ENCODE measurements at places on chromosomes 11 and 22.

DNA sequence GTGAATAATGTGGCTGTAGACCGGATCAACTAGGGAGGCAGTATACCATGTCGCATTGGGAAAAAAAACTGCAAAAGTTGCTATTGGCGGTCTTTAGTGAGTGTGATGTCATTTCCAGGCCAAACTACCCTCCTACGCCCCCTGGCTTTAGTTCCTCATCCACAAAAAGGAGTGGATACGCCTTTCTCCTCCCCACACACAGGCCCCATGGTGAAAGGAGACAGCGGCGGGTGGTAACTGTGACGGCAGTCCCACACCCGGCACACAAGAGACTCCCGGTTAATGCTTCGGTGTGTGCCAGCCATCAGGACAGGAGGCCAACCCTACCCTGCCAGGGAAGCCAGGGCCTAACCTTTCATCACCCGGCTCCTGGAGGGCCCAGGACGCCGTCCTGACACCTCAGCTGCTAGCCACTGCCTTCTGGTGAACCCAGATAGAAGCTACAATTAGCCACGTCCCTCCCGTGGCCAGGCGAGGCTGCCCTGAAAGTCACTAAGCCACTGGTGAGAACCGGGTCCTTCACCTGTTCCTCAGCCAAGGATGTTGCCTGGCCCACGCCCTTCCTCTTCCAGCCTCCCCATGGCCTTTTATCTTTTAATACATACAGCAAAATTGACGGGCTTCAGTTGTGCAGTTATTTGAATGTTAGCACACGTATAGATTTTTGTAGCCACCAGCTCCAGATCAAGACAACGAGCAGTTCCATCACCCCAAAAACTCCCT, 10.8 kb downstream of the TP53I11 start:
- no peak for DNase-seq

DNA sequence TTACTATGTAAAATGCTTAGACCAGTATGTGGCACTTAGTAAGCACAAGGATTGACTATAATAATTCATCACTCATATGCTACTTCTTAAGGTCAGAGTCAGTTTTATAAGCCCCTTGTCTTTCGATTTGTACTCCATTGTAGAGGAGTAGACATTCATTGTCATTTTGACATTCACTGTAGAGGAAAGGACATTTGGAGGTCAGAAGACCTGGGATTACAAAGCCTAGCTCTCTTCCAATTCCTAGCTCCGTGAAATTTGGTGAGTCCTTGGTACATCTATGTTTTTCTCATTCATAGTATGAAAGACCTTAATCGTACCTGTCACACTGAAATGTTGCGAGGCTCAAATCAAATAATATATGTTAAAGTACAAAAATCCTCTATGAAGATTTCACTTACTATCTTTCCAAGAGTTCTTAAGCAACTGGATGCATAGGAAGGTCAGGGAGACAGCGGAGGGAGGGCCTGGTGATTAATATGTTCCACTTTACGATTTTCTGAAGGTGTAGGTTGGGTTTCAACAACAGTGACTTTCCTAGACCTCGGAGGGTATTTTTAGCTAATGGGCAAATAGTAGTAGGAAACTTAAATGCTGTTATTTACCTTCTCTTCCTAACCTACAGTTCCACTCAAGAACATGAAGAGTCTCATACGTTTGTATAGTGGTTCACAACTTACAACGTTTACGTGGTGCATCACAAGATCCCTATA, 1.4 kb upstream of the EMSY start:
- no peak for DNase-seq

DNA sequence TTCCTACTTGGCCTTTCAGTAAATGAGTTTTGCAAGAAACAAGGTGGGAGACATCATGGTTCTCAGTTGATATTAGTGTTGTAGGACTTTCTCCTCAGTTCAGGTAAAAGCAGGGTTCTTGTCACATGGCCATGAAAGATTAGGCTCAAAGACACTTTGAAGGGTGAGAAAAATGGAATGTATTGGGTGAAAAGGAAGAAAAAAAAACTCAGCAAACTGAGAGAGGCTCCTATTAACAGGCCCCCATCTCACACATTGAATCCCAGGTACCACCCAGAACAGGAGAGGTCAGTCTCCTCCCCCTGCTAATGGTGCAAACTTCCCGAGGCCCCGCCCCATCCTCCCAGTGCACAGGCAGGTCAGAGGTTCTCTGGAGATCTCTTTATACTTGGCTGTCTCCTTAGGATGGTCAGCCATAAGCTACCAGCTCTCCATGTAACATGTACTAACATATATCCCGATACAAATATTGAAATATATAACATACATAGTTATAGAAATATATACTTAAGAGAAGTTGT, 62.2 kb downstream of the MICAL2 start:
- no peak for DNase-seq

DNA sequence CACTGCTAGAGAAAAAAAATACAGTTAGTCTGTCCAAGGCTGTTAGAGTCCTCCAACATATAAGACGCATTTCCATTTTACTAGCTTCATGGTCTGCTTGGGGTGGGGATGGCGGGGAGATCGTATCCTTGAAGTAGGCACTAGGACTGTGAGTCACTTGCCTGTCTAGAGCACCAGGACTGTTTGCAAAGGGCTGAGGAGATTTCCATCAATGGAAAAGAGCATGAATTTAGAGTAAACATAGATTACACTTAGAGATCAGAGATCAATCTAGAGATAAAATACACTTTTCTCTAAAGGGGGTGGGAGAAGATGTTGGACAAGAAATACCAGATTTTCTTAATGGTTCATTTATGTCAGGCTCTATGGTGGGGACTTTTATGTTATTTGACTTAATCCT, 1.7 kb upstream of the MS4A7 start:
- DNase-seq: no peak
